ENCODE measurements at places on chromosomes 4 and X.

DNA sequence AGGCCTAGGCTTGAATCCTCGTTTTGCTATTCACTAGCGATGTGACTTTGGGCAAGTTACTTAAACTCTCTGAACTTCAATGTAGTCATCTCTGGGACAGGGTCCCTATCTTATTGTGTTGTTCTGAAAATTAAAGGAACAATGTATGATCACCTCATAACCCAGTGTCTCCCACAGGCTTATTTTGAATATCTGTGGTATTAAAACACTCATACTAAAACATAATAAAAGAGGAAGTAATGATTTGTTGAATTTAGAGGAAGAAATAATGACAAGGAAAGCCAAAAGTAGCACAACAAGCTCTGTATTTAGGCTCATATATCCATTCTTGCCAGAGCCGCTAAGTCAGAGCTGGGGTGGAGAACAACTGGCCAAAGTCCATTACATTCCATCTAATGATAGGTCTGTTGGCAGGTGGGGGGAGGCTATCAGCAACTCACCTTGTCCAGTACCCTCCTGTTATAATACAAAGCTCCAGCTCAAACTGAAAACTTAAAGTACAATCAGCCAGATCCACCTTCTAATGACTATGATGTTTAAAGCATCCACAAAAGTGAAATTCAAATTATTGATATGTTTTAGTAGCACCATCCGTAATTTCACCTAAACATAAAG, 64.5 kb upstream of the LSM6 start:
- DNase-seq: no peak

DNA sequence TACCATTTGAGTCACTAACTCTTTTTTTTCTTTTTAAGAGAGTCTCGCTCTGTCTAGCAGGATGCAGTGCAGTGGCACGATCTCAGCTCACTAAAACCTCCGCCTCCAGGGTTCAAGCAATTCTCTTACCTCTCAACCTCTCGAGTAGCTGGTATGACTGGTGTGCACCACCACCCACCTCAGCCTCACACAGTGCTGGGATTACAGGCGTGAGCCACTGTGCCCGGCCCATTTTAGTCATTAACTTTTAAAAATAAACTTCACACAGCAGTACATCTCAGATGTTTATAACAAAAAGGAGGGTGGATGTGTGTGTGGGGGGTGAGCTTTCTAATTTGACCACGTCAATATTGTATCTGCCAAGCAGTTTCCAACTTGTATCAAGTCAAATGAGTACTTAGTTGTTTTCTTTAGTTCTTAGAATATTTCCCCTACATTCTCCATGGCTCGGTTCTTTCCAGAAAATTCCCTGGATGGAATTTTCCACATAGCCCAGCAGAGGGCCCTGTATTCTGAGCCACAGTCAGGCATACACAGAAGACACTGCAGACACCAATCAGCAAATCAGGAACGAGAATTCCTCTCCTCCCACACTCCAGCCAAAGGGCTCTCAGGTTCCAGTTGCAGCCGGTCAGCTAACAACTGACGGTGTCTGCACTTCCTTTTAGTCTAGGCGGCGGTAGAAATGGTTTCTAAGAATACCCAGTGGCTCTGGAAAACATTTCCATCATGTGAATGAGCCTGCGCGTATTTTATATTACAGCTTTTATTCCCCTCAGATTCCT, 20.1 kb upstream of the ARAF start:
- DNase-seq: peak; percentile 83

- DNase-seq: no peak
Measured at GRCh38 chrX:3520458-3520857, 174.0 kb upstream of the MXRA5 start.

DNA sequence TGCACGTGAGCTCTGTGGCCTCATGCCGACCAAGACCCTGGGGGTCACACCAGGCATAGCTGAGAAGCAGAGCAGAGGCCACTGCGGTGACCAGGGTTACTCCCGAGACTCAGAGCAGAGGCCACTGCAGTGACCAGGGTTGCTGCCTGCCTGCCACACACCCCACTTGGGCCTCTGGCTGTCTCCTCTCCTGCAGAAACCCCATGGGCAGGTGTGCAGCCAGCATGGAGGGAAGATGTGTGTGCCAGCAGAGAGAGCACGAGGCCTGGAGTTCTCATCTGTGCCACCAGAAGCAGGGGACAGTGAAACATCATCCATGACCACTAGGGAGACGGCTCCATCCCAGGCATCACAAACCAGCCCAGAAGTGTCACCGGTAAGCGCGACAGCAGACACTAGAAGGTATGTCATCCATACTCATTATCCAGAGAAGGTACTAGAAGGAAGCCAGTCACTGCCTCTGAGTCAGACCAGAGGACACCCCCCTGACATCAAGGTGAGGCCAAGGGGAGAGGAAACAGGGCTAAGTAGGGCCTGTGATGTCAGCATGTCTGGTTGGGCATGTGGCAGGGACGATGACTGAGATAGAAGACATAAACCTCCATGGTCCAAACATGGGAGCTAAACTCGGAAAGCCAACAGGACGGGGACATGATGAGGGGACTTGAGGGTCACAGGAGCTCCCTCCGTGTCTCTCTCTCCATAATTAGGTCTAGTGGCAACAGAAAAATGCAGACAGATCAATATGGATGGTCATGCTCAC, 24.2 kb upstream of the SPON2 start:
- no peak for DNase-seq

DNA sequence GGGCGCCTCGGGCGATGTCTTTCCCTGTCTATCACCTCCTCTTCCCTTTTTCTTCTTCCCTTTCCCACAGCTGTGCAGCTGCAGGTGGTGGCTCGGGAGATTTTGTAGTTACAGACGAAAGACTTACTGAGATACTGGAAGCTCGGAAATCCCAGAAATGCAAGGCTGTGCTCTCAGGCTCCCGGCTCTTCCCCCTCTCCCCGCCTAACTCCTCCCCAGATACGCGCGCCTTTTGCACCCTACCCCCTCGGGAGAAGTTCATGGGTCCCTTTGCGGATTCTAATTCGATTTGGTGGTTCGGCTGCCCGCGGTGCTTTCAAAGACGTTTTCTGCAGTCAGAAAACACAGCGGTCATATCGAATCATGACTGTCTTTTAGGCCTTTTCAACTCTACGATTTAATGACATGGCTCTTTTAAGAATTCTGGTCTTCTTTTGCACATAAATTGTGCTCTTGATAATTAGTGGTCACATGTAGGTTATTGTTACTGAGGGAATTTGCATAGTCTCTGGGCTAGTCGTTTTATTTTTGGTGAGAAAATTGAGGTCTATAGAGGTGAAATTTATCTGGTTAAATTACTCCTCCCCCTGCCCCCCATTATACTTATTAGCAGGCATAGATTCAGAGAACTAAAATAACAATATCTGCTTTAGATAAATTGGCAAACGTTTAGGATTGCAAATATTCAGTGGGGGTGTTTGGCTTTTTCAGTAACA, 1.6 kb downstream of the SEPTIN11 start:
- DNase-seq: peak; percentile 46

- DNase-seq: no peak
Measured at GRCh38 chrX:2913118-2913517, 16.0 kb downstream of the ARSD start.

- DNase-seq: peak; percentile 4
Measured at GRCh38 chrX:74420196-74421035, 877 bp upstream of the SLC16A2 start.

- no peak for DNase-seq
Measured at GRCh38 chr4:6109842-6110560, 90.3 kb downstream of the JAKMIP1 start.

GRCh38 chr4:144313370-144313769, 172.9 kb upstream of the GYPA start:
- no peak for DNase-seq

GRCh38 chr4:27702730-27703431, 842.2 kb downstream of the STIM2 start:
- DNase-seq: no peak

DNA sequence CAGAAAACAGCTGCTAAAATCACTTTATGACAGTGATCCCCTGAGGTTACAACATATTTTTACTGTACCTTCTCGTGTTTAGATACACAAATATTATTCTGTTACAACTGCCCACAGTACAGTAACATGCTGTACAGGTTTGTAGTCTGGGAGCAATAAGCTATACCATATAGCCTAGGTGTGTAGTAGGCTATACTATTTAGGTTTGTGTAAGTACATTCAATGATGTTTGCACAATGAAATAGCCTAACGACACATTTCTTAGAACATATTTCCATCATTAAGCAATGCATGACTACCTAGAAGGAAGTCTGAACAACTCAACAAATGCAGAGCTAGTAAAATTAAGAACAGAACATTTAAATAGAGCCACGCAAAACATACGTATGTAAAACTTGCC, 112.7 kb downstream of the ZAR1 start:
- DNase-seq: no peak

GRCh38 chrX:72247206-72247942, 8.5 kb upstream of the ERCC6L start:
- peak; percentile 66 for DNase-seq

DNA sequence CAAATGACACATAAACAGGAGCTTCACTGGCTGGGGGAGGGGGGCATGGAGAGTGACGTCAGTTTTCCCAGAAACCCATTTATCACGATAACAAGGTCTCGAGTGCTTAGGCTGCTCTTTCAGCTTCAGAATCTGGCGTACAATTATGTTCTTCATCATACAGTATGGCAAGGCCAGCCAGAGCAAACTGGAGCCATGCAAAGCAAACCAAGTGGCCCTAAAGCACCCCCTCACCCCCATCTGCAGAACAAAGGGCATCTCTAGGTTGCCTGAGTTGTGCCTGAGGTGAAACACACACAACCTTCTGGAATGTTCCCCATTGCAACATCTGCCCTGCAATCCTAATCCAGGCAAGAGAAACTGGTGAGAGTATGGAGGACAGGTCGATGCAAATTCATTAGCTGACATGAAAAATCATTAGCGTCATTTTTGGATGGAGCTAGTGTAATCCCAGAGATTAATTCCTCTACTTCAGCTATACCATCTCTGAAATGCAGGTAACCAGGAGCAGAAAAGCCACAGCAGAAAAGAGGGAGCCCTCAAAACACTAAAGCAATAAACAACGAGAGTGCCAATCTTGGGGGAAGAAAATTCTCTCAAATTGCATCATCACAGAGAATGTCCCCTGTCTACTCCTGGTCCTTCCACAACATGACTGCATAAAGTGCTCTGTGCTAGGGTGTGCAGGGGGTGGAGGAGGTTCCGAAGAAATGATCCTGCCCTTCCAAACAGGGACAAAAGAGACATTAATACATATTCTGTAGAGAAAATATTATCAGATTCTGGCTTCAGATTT, 1.8 kb downstream of the SEPTIN6 start:
- no peak for DNase-seq

DNA sequence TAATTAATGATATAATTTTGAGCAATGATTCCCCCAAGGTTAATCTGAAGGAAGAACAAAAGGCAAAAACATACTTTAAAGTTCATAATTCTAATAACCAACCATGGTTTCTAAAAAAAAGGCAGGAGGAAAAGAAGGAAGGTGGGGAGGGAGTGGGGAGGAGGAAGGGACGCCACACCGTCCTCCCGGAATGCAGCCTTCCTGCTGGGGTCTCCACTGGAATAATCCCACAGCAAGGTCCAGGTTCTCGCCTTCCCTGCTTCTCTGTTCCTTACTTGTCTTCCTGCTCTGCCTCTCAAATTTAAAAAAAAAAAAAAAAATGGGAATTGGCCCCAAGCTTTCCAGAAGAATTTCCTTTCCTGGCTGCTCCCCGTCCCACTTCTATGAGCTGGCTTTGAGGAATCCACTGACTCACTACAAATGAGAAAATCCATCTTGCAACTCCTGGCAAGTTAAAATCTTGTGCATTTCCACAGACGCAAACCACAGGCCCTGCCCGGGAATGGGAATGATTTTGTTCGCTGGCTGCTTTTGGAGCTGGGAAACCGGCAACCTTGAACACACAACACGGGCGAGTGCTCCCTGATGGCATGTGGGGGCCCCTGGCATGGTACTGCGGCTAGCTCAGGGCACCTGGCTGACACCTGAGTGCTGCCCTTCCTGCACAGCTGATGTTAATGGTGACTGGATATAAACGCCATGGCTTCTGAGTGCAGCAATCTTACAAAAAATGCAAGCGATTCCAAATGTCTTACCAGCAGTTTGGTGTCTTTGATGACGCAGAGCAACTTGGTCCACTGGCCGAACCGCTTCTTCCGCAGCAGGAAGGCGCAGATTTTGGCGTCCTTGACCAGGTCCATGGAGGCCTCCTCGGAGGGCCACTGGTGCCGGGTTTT, 97.0 kb downstream of the AFAP1 start:
- no peak for DNase-seq

- no peak for DNase-seq
Measured at GRCh38 chr4:5391492-5391891, 316.9 kb downstream of the EVC2 start.

DNA sequence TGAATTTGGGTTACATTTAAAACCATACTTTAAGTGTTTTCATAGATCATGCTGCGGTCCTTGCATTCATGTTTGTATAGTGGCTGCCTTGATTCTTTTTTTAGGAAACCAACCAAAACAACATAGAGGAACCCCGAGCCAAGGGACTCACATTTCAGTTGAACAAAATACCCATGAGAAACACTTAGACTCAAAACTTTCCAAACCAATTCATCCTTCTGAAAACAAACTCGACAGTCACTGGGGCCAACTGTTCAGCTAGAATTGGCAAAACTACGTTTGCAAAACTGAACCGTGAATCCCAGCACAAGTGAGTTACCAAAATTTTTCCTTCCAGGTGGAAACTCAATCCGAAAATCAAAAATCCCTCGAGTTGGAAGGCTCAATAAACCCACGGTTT, 1.4 kb downstream of the ADGRA3 start:
- DNase-seq: no peak

- DNase-seq: no peak
Measured at GRCh38 chrX:99507768-99508167, 902.3 kb downstream of the PCDH19 start.

DNA sequence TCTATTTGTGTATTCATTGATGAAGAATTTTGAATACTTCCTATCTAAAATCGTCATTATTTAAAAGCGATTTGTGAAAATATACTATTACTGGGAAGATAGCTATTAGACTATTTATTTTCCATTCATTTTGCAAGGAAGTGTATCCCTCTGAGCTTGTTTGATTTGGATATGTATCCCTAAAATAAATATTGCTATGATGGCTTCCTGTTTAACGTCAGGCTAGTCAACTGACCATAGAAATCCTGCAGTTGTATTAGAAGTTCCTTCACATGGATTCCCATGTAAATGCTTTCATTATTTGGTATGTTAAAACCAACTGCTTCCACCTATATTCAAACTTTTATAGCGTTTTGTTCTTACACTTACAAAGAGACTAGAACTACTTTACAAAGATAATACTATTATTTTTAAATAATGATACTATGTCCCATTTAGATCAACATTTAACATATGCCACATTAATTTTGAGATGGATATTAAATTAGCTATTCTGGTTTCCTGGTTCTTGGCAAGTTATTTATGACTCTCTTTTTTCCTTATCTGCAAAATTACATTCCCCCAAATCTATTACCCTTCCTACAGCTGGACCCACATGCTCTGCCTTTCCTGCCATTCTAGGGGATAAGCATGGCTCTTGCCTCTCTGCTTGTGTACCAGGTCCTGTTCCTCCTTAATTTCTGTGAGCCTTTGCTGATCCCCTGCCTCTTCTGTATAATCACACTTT, 26.7 kb upstream of the PDE5A start:
- DNase-seq: no peak

- no peak for DNase-seq
Measured at GRCh38 chr4:76001700-76002099, 5.6 kb downstream of the CXCL9 start.

Measured in DMS79 treated with DMSO at 0.1 percent for 48 hours (cell line).